ENCODE measurements at places on chromosomes 4 and X. TPM values are rescaled to one million over a fixed set of nuclear protein-coding genes. Genes with fewer than 3 reads are reported as not detected.

The AWAT2 gene
- not detected for total RNA-seq

The METAP1 gene
- total RNA-seq, result 47.4 TPM

The YY2 gene
- total RNA-seq, result 2.2 TPM

The TEX13C gene
- not detected for total RNA-seq

The PCDH19 gene
- 0.24 TPM for total RNA-seq

The EMCN gene
- not detected for total RNA-seq

The MGAT4D gene
- not detected for total RNA-seq

The NPY2R gene
- not detected for total RNA-seq

The ADGRG4 gene
- not detected for total RNA-seq

The CDKL2 gene
- total RNA-seq, result 0.63 TPM

Measured in A549 treated with Hydrocortisone at 1 μM for 4 hours (cell line).